NCI-H526 (cell line): ENCODE measurements at places on chromosomes 4 and X.

GRCh38 chrX:72304877-72305276, 837 bp downstream of the CITED1 start:
- DNase-seq = peak; percentile 25

- no peak for DNase-seq
These were observed 1.4 kb downstream of the AREG start for GRCh38 chr4:74446193-74446868.

GRCh38 chr4:6720202-6720699, 4.3 kb downstream of the BLOC1S4 start:
- peak; percentile 42 for DNase-seq

GRCh38 chrX:68902706-68903504, 74.1 kb downstream of the EFNB1 start:
- DNase-seq = no peak

DNA sequence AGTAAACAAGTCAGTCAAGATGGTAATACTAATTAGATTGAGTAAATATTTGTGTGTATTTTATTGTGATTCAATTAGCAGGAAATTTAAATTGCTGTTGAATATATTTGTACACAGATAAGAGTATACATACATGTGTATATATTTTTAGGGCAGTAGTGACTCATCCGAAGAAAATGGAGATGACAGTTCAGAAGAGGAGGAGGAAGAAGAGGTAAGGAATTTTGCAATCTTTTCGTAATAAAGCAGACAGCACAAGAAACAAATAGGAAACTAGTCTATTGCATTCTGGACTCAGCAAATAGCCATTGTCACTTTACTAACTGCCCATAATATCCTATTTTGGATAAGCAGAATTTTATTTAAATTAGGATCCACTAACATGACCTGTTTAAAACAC, 6.6 kb downstream of the IBSP start:
- no peak for DNase-seq

GRCh38 chr4:39548425-39549067, 21.3 kb upstream of the UGDH start:
- no peak for DNase-seq

- DNase-seq = no peak
These were observed 336.3 kb downstream of the PPP3CA start for GRCh38 chr4:101010987-101011386.

DNA sequence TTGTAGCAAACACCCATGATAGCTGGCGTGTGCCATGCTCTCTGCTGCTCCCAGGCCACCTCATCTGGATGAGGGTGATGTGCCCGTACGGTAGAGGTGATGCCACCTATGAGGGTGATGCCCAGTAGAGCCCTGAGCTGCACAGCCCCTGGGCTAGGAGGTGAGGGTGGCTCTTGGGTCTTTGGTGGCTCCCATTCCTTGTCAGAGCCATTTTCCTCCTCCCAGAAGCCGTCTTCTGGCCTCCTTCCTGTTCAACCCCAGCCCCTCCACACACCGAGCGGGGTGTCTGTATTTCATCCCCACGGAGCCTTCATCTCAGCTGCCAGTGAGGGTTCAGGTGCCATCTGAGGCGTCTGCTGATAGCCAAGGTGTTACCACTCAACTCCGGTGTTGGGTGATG, 12.0 kb upstream of the TNIP2 start:
- DNase-seq = no peak
